ENCODE measurements at places on chromosomes 4 and X. TPM values are rescaled to one million over a fixed set of nuclear protein-coding genes. Genes with fewer than 3 reads are reported as not detected.

MAGEC2 gene
- not detected for total RNA-seq

TCEAL9 gene
- 42.1 TPM for total RNA-seq

CLDN34 gene
- total RNA-seq: not detected

ADAM29 gene
- total RNA-seq: not detected

ART3 gene
- 23.4 TPM for total RNA-seq

TLR10 gene
- total RNA-seq: 0.18 TPM

RHOXF2 gene
- total RNA-seq: not detected

EOLA2 gene
- total RNA-seq: 25.3 TPM

NLGN4X gene
- total RNA-seq: 5.4 TPM

NUP62CL gene
- 0.29 TPM for total RNA-seq

LUZP4 gene
- total RNA-seq: not detected

PDZD4 gene
- 4.0 TPM for total RNA-seq

FIP1L1 gene
- 24.9 TPM for total RNA-seq

HSFX3 gene
- not detected for total RNA-seq

BCORL1 gene
- 11.3 TPM for total RNA-seq

TMEM35A gene
- not detected for total RNA-seq

TEX13C gene
- total RNA-seq: not detected

FBXO8 gene
- total RNA-seq: 24.5 TPM

GUCY1A1 gene
- total RNA-seq: 53.5 TPM

GJB1 gene
- total RNA-seq: not detected

Measured in left cardiac atrium (tissue), 4 donors.